Smooth muscle cell of trachea (primary cell): ENCODE measurements at places on chromosomes 6 and 20. TPM values are rescaled to one million over a fixed set of nuclear protein-coding genes. Genes with fewer than 3 reads are reported as not detected.

The OR2B6 gene
- total RNA-seq = not detected in 2 replicates

The SLC4A11 gene
- total RNA-seq = 0.44 and 1.8 TPM in 2 replicates

The TCF21 gene
- total RNA-seq = 35.1 and 65.0 TPM in 2 replicates

The UBE2V1 gene
- 56.4 and 69.0 TPM in 2 replicates for total RNA-seq

The PI3 gene
- not detected in 2 replicates for total RNA-seq

The CRISP3 gene
- total RNA-seq = not detected in 2 replicates

The SLC35F1 gene
- under 0.01 TPM in 1 of 2 replicates, not detected in the other for total RNA-seq

The KCNQ2 gene
- total RNA-seq = under 0.01 TPM in 1 of 2 replicates, not detected in the other

The MYLK2 gene
- total RNA-seq = not detected in 2 replicates

The PHACTR1 gene
- total RNA-seq = 1.5 and 2.3 TPM in 2 replicates

The NNAT gene
- 1.5 TPM in 2 replicates for total RNA-seq

The SLC24A3 gene
- total RNA-seq = under 0.01 TPM in 1 of 2 replicates, not detected in the other

The ZNF335 gene
- total RNA-seq = 15.3 and 16.2 TPM in 2 replicates

The MUC21 gene
- not detected in 2 replicates for total RNA-seq

The TAGAP gene
- total RNA-seq = not detected in 2 replicates

The TMEM217 gene
- 1.5 and 1.8 TPM in 2 replicates for total RNA-seq

The MYCT1 gene
- total RNA-seq = 0.44 TPM in 1 of 2 replicates, not detected in the other

The SLC35D3 gene
- not detected in 2 replicates for total RNA-seq

The VSX1 gene
- total RNA-seq = not detected in 2 replicates

The PDE10A gene
- total RNA-seq = 1.5 and 2.5 TPM in 2 replicates

The FAM209B gene
- not detected in 2 replicates for total RNA-seq

The SLC16A10 gene
- total RNA-seq = not detected in 2 replicates

The COL9A3 gene
- 0.15 and 1.2 TPM in 2 replicates for total RNA-seq

The PNLDC1 gene
- total RNA-seq = not detected in 2 replicates

The RGS17 gene
- total RNA-seq = 13.4 and 25.5 TPM in 2 replicates

The ENTPD6 gene
- 68.9 and 86.0 TPM in 2 replicates for total RNA-seq

The SLC17A1 gene
- total RNA-seq = not detected in 2 replicates

The CGA gene
- not detected in 2 replicates for total RNA-seq

The NMBR gene
- total RNA-seq = not detected in 2 replicates

The TNXB gene
- 7.7 and 77.6 TPM in 2 replicates for total RNA-seq

The NRSN1 gene
- total RNA-seq = not detected in 2 replicates

The TBXT gene
- total RNA-seq = not detected in 2 replicates

The SMIM13 gene
- total RNA-seq = 3.8 and 8.9 TPM in 2 replicates

The BTN1A1 gene
- total RNA-seq = not detected in 2 replicates

The GHRH gene
- total RNA-seq = not detected in 2 replicates

The RPS10 gene
- total RNA-seq = 1,843 and 2,692 TPM in 2 replicates

The TRDN gene
- not detected in 2 replicates for total RNA-seq

The MRPS18A gene
- total RNA-seq = 39.7 and 42.8 TPM in 2 replicates
